Mesothelial cell of epicardium (in vitro differentiated cells): ENCODE measurements at places on chromosomes 5 and 9. TPM values are rescaled to one million over a fixed set of nuclear protein-coding genes. Genes with fewer than 3 reads are reported as not detected.

ADAMTSL2 gene
- 6.2 to 7.0 TPM (median 6.5 TPM) in 3 replicates for total RNA-seq

ARID3C gene
- 0.42 to 0.80 TPM in 2 of 3 replicates, not detected in the other for total RNA-seq

NR2F1-AS1 gene
- total RNA-seq, result 11.9 to 13.6 TPM (median 13.4 TPM) in 3 replicates

PCDHB9 gene
- 14.5 to 16.0 TPM (median 15.1 TPM) in 3 replicates for total RNA-seq

DRD1 gene
- total RNA-seq, result 0.34 to 0.54 TPM (median 0.40 TPM) in 3 replicates

LCN10 gene
- 0.20 to 0.51 TPM (median 0.29 TPM) in 3 replicates for total RNA-seq

NOXA1 gene
- total RNA-seq, result 19.9 to 22.1 TPM (median 21.4 TPM) in 3 replicates

PCDHB10 gene
- 10.8 to 11.9 TPM (median 11.7 TPM) in 3 replicates for total RNA-seq

TXNDC8 gene
- total RNA-seq, result not detected in 3 replicates

RGS3 gene
- total RNA-seq, result 24.9 to 26.6 TPM (median 26.3 TPM) in 3 replicates

GPR151 gene
- total RNA-seq, result not detected in 3 replicates

DNA sequence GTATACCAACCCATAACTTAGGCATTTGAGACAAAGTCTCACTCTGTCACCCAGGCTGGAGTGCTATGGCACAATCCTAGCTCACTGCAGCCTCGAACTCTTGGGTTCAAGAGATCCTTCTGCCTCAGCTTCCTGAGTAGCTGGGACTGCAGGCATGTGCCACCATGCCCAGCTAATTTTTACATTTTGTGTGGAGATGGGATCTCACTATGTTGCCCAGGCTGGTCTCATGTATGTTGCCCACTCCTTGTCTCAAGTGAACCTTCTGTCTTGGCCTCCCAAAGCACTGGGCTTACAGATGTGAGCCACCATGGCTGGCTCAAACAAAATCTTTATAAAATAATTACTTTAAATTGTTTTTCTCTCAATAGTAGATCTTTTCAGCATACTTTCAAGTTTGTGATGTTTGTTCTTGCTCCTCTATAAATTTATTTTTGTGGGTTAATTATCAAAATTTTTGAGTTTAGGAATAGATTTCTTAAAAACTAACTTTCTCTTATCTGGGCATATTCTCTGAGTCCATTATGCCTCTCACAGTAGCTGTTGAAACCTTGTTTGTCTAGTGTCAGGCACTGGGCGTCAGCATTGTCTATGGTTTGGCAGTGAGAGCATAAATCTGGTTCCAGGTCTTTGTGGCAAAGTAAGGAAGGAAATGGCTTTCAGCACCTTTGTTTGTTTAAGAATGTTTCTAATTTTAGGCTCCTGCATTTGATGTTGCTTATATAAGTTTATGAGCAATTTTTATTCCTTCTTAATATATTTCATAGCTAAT, 38.7 kb downstream of the NLN start:
- H3K4me1 ChIP-seq, result no peaks in the 10 kb centered on the region
- H3K4me3 ChIP-seq, result no peak overlapping the region
- no peak overlapping the region for H3K27ac ChIP-seq

DNA sequence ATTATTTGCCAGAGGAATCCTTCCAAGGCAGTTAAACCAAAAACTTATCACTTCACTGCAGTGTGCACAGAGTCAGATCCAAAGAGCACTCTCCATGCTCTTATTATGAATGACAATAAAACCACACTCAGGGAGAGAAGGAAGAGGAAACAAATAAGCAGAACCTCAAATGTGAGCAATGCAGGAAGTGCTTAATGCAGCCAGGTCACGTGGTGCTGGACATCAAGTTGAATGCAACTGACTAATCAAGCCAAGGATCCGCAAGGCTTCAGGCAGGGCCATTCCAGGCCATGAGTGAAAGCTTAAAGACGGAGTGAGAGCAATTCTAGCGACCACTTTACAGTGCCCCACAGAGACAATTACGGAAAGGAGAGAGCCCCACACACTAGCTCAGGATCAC, 230.4 kb upstream of the PUM3 start:
- H3K27me3 ChIP-seq, result no peaks in the 10 kb centered on the region
- DNase-seq, result no peak
- peaks cover 1% of the 10 kb centered on the region for H3K36me3 ChIP-seq
- no peak overlapping the region for H3K4me3 ChIP-seq
- H3K27ac ChIP-seq, result no peak overlapping the region
- no peaks in the 10 kb centered on the region for H3K4me1 ChIP-seq

DNA sequence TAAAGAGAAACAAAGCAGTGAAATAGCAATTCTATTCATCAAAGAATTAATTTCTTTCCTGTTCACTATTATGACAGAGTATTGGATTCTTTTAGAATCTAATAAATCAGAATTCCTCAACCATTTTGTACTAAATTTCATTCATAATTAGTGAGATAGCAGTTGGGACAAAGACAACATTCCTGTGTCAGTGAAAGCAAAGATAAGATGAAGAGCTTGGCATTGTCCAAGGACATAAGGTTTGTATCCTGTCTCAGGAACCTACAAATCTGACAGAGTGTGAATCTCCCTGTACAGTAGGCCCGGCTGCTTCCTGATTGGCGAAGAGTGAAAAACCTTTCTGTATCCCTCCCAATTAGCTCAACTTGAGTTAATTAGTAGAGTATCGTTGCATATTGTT, 349.1 kb downstream of the ISL1 start:
- no peak for DNase-seq
- no peak overlapping the region for H3K4me3 ChIP-seq
- H3K27me3 ChIP-seq, result no peaks in the 10 kb centered on the region

- peaks cover 12% of the 10 kb centered on the region for H3K4me1 ChIP-seq
- no peak overlapping the region for H3K4me3 ChIP-seq
- no peaks in the 10 kb centered on the region for H3K27me3 ChIP-seq
- DNase-seq, result no peak
- no peak overlapping the region for H3K27ac ChIP-seq
Measured at GRCh38 chr9:89868100-89868499, 263.3 kb downstream of the GADD45G start.

DNA sequence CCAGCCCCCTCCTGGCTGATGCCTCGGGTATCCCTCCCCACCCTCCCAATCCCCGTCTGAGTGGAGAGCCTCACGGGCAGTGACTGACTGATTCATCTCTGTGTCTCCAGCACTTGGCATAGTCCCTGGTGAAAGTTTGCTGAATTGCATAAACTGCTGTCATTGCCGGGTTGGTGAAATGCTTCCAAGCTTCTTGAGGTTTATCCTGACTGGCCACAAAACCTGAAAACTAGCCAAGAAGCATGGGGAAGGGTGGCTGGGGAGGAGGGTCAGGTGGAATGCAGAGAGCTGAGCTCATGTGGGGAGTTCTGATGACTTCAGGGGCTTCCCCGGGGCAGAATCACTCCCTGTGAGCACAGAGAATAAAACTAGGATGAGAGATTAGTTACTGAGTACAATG, 56.9 kb upstream of the GGTA1 start:
- H3K4me3 ChIP-seq, result no peak overlapping the region
- no peaks in the 10 kb centered on the region for H3K27me3 ChIP-seq
- H3K4me1 ChIP-seq, result peaks cover 18% of the 10 kb centered on the region
- no peaks in the 10 kb centered on the region for H3K36me3 ChIP-seq

- no peak overlapping the region for H3K27ac ChIP-seq
- no peaks in the 10 kb centered on the region for H3K27me3 ChIP-seq
Measured at GRCh38 chr5:164153469-164154172, 648.2 kb downstream of the MAT2B start.

DNA sequence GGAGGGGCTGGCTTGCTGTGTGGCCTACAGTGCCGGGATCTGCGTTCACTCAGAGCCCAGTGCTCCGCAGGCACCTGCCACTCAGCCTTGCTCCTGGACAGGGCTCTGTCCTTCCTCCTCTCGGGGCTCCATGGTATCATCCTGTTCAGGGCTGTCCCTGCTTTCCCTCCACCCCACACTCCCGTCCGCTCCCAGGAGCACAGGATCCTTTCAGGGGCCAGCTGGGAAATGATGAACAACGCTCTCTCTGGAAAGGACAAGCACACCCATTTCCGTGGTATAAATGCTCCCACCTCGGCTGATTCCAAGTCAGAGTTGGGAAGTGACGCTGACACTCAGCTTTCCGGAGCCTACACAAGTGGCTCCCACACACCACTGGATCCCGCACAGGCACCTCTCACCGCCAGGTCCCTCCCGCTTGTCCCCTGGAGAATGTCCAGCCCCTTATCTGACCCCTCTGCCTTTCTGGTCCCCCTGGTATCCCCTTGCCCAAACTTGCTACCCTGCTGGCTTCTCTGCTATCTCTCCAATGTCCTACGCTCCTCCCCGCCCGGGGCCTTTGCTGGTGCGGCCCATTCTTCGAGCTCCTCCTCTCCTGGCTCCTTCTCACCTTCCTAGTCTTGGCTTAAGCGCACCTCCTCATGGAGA, 21.3 kb downstream of the HMCN2 start:
- H3K27me3 ChIP-seq, result peaks cover 23% of the 10 kb centered on the region
- H3K36me3 ChIP-seq, result no peaks in the 10 kb centered on the region
- peaks cover 55% of the 10 kb centered on the region for H3K4me1 ChIP-seq
- H3K27ac ChIP-seq, result no peak overlapping the region
- no peak for DNase-seq

- peaks cover 15% of the 10 kb centered on the region for H3K4me1 ChIP-seq
- peaks cover 6% of the 10 kb centered on the region for H3K36me3 ChIP-seq
- H3K27ac ChIP-seq, result no peak overlapping the region
- DNase-seq, result no peak
- H3K4me3 ChIP-seq, result no peak overlapping the region
Measured at GRCh38 chr9:755454-756381, 85.8 kb upstream of the DMRT1 start.

DNA sequence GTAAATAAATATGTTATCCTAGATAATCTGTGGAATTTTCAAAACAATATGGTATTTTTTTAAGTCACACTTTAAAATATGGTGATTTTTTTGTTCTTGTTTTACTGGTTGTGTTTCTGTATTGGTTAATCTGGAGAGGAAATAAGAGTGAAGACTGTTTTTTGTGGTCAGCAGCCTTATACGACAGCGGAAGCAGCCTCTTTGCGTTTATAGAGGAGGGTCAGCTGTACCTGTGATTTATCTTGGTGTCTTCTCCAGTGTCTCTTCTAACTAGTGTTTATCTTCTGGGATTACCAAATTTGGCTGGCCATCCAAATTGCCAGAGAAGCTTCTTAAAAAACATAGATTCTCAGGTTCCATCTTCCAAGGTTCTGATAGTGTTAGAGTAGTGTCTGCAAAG, 58.7 kb downstream of the ICE1 start:
- no peak overlapping the region for H3K4me3 ChIP-seq
- peaks cover 40% of the 10 kb centered on the region for H3K36me3 ChIP-seq
- no peak for DNase-seq
- no peaks in the 10 kb centered on the region for H3K27me3 ChIP-seq
- H3K4me1 ChIP-seq, result no peaks in the 10 kb centered on the region
- H3K27ac ChIP-seq, result no peak overlapping the region

- no peaks in the 10 kb centered on the region for H3K27me3 ChIP-seq
- no peak for DNase-seq
- H3K4me3 ChIP-seq, result no peak overlapping the region
- H3K36me3 ChIP-seq, result no peaks in the 10 kb centered on the region
Measured at GRCh38 chr5:106849266-106849665, 821.5 kb downstream of the EFNA5 start.

- DNase-seq, result peak; percentile 32
- no peaks in the 10 kb centered on the region for H3K36me3 ChIP-seq
- H3K4me1 ChIP-seq, result no peaks in the 10 kb centered on the region
- H3K4me3 ChIP-seq, result no peak overlapping the region
Measured at GRCh38 chr9:138009803-138010690, 132.5 kb downstream of the CACNA1B start.

DNA sequence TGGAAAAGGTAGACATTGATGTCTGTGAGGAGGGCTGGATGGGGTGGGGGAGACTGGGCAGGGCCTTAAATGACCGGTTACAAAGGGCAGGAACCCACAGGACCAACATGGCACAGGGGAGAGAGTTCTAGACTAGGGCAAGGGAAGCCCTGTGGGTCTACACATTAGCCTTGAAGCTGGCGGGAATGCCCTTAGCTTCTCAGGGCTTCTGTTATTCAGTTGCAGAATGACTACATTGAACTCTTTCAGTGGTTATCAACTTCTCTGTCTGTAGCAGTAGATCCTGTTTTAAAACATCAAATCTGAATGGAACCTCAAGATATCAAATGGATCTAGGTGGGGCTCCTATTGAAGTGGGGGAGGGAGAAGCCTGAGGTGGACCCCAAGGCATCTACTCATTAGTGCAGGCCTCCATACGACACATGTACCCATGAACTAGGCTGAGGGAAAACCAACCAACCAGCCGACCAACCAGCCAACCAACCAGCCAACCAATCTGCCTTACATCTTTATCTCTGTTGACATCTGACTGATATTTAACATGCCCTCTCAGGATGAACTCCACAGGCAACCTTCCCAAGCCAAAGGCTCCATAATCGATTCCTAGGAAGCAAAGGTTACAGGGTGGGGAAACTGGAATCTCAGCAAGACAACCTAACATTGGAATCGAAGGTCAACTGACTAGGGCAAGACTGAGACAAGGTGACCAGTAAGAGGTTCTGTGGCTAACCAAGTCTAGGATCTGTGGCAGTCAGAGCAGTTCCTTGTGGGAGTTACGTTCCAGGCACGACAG, 48.3 kb downstream of the DAP start:
- H3K27me3 ChIP-seq, result no peaks in the 10 kb centered on the region
- H3K36me3 ChIP-seq, result peaks cover 38% of the 10 kb centered on the region
- H3K4me1 ChIP-seq, result no peaks in the 10 kb centered on the region

GRCh38 chr9:6098431-6098830, 83.0 kb upstream of the RANBP6 start:
- no peak overlapping the region for H3K27ac ChIP-seq
- H3K4me1 ChIP-seq, result no peaks in the 10 kb centered on the region
- peaks cover 13% of the 10 kb centered on the region for H3K27me3 ChIP-seq
- no peak overlapping the region for H3K4me3 ChIP-seq
- no peak for DNase-seq

- no peaks in the 10 kb centered on the region for H3K36me3 ChIP-seq
- peaks cover 33% of the 10 kb centered on the region for H3K4me1 ChIP-seq
- H3K27ac ChIP-seq, result no peak overlapping the region
- no peak overlapping the region for H3K4me3 ChIP-seq
- no peaks in the 10 kb centered on the region for H3K27me3 ChIP-seq
Measured at GRCh38 chr9:104970271-104970987, 42.5 kb upstream of the ABCA1 start.

GRCh38 chr5:2658881-2659470, 92.5 kb downstream of the IRX2 start:
- H3K4me3 ChIP-seq, result no peak overlapping the region
- H3K27me3 ChIP-seq, result peaks cover 47% of the 10 kb centered on the region
- H3K4me1 ChIP-seq, result peaks cover 32% of the 10 kb centered on the region
- no peaks in the 10 kb centered on the region for H3K36me3 ChIP-seq
- no peak overlapping the region for H3K27ac ChIP-seq

GRCh38 chr9:115590011-115590410, 472.1 kb upstream of the TNC start:
- H3K36me3 ChIP-seq, result no peaks in the 10 kb centered on the region
- no peak overlapping the region for H3K27ac ChIP-seq
- H3K27me3 ChIP-seq, result no peaks in the 10 kb centered on the region
- DNase-seq, result no peak
- H3K4me3 ChIP-seq, result no peak overlapping the region

DNA sequence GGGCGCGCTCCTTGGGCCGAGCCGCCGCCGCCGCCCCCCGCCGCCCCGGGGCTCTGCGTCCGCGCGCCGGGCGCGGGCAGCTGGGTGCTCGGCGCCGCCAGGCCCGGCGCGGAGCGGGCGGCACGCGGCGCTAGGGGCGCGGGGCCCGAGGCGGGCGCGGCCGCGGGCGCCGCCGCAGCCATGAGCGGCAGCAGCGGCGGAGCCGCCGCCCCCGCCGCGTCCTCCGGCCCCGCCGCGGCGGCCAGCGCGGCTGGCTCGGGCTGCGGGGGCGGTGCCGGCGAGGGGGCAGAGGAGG, 351 bp downstream of the TRIO start:
- no peak for DNase-seq
- no peak overlapping the region for H3K4me3 ChIP-seq
- H3K27me3 ChIP-seq, result peaks cover 11% of the 10 kb centered on the region
- peaks cover 29% of the 10 kb centered on the region for H3K4me1 ChIP-seq
- H3K36me3 ChIP-seq, result no peaks in the 10 kb centered on the region
